ENCODE measurements at places on chromosomes 4 and X.

DNA sequence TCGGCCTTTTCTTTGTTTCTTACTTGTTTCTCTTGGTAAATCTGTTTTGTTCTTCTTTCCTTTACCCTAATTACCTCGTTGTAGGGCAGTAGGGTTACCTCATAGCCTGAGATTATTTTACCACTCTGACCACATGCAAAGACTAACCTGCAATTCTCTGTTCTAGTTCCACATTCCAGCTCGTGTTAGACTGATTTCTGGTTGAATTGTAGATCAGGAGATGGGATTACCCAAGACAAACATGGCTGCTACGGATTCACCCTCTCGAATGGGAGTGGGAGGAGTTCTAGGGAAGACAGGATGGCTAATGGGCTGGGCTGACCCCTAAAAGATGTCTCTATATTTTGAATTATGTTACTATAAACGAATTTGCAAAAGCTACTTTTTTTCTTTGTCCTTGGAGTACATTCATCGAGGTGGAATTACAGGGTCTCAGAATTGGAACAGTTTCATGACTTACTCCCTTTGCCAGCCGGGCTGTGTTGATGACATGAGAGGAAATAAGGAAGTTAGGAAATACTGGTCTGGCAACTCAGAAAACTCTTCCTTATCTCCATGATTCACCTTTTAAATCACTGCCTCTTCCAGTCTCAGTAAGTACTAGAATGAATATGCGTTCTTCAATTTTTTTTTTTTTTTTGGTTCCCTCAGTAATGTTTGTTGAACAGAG is 36.7 kb upstream of the FBXW7 start:
- no peak for DNase-seq

GRCh38 chr4:128135391-128135790 is 74.3 kb downstream of the LARP1B start:
- no peak for DNase-seq

DNA sequence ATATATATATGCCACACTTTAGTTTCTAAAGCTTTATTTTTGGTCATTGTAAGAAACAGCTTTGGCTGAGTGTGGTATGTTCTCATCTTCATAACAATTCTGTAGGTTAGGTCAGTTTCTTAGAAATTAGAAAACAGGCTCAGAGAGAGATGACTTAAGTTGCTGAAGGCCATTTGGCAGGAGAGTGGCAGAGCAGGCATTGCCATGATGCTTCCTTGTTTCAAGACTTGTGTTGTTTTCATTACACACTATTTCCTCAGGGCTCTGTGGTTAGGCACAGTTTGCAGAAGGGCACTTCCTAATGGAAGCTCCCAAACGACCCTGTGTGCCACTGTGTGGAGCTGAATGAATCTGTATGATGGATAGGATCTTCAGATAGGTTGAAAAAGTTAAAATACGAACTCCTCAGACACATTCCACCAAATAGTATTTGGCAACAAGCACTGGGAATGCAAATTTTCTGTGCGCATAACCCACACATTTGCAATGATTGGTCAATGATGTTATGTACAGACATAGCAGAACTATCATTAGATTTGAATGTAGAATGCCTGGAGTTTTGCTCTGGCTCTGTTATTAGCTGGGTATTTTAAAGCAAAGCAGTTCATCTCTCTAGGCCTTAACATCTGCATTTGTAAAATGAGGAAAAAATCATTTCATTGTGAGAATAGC is 274.3 kb upstream of the HS3ST1 start:
- DNase-seq = no peak

DNA sequence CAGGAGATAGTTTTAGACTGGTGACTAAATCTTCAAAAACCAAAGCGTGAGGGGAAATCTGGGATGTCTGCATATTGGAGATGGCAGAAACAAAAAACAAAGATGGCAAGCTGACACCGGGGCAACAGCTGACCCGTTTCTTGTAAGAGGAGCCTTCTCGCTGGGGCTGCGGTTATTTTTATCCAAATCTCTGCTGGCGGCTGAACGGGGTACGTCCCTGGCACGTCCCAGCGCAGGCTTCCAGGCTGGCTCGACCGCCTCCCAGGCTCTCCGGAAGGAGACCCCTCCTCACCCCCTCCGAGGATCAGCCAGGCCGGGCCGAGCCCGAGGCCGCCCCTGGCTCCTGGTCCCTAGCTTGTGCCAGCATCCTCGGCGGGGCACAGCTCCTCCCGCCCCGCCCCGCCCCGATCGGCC is 403 bp downstream of the SGCB start:
- no peak for DNase-seq

- DNase-seq = no peak
Measured at GRCh38 chr4:97770222-97770621, 373.1 kb downstream of the STPG2 start.

GRCh38 chr4:106986486-106986885 is 49.6 kb downstream of the DKK2 start:
- no peak for DNase-seq

- DNase-seq = no peak
Measured at GRCh38 chr4:113009461-113009860, 40.0 kb upstream of the ANK2 start.

GRCh38 chrX:10120828-10121227 is 35.9 kb upstream of the CLCN4 start:
- no peak for DNase-seq

All from stimulated activated CD4-positive, alpha-beta T cell treated with anti-CD3 and anti-CD28 coated beads, TNF-alpha, amount 100 ng/mL, for 48 hours (primary cell).